ENCODE measurements at places on chromosomes 13 and 19.

GRCh38 chr13:45215392-45216077, 14.7 kb upstream of the KCTD4 start:
- DNase-seq = no peak

DNA sequence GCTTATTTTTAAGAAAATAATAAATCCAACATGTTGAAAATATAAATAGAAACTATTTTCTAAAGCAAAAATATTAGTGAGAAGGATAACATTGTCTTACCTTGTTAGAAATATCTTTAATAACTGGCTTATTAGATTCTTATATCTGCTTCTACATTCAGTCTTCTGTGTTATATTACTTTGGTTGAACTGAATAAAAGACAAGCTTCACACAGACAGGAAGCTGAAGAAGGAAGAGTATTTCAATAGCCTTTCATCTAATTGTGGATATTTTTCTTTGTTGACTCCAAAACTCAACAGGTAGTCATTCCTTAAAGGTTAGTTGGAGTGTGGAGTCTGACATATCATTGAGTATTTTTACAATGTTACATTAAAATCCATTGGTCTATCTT, 10.9 kb downstream of the SETDB2 start:
- DNase-seq = no peak

GRCh38 chr13:39462428-39462827, 140.6 kb downstream of the LHFPL6 start:
- DNase-seq = no peak

GRCh38 chr19:16679811-16680210, 18.9 kb downstream of the TMEM38A start:
- DNase-seq = no peak

DNA sequence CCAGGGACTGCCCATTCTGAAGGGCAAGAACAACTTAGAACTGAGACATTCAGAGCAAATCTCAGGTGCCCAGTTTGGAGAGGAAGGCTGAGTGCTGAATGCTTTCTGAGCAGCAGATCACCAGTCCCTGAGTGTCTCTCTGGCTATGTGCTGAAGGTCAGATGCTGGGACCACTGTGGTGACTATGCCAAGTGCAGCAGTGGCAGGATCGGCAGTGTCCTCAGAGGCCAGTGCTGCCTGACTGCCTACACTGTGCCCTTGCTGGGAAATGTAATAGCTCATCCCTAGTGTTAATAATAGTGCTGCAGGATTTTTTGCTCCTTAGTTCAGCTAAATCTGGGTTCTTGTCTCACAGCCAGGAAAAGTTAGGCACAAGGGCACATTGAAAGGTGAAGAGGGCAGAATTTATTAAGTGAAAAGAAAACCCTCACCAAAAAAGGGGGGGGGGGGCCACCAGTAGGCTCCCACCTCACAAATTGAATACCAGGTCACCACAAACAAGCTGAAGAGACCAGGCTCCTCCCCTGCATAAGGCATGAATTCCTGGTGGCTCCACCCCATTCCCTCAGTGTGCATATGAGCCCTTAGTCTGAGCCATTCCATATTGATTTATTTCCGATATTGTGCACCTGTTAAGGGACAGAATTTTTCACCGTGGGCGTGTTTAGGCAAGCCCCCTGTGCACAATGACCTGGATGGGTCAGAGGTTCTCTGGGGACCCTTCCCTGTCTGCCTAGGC, 18.5 kb downstream of the RFXAP start:
- DNase-seq = no peak

GRCh38 chr19:44648631-44649251, 5.0 kb downstream of the PVR start:
- no peak for DNase-seq

DNA sequence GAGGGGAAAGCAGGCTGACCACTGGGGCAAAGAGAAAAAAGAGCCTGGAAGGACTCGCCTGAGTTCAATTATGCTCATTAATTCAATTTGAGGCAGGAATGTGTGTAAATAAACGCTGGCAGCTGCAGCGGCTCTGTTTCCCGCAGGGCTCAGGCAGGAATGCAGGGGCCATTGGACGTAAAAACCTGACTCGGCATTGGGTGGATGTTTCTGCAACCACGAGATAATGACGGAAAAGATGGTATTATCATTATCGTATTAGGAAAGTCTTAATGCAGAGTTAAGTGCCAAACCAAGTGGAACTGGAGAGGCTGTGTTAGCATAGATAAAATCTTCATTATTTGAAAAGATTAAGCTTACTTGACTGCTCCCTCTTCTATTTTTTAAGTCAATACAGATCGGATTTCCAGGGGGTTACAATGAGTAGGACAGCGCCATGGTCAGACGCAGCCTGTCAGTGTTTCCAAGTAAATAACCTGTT, 169.8 kb downstream of the SHISA2 start:
- no peak for DNase-seq

GRCh38 chr19:44649578-44650145, 6.0 kb downstream of the PVR start:
- no peak for DNase-seq

GRCh38 chr19:821825-822503, at the start of gene PLPPR3:
TSS of gene PLPPR3 (minus strand) at chr19:821955. CDS start at chr19:821559, 396 bp downstream.
- DNase-seq = no peak

- DNase-seq = no peak
These were observed 10.8 kb downstream of the PAK4 start for GRCh38 chr19:39136225-39136940.

DNA sequence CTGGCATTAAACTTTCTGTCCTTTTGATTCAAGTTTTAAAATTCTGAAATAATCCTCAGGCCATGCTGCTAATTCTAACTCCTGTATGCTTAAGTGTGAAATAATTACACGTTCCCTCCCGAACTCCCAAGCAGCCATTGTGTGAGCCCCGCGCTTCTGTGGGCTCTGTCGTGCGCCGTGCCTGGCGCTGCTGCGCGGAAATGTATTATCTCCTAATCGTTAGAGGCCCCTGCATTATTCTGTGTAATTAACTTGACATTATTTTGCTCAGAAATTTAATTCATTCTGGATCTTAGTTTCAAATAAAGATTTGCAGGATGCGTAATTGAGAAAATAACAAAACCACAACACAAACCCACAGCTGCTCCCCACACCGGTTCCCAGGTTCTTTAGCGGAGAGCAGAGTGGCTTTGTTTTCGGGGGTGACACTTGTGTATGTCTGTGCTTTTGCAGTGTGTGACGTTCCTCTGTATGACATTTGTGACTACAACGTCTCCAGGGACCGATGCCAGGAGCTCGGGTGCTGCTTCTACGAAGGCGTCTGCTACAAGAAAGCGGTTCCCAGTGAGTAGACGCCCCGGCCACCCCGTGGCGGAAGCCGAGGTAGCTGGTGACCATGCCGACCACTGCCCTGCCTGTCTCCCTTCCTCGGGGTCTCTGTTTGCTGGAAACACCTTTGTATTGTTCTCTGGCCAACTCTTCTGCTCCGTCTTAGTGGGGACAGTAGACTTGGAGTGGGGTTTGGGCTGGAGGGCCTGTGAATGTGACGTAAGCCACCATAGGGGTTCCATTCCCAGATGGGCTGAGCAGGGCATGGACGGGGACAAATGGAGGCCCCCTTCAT, 7.5 kb downstream of the TEX29 start:
- no peak for DNase-seq

DNA sequence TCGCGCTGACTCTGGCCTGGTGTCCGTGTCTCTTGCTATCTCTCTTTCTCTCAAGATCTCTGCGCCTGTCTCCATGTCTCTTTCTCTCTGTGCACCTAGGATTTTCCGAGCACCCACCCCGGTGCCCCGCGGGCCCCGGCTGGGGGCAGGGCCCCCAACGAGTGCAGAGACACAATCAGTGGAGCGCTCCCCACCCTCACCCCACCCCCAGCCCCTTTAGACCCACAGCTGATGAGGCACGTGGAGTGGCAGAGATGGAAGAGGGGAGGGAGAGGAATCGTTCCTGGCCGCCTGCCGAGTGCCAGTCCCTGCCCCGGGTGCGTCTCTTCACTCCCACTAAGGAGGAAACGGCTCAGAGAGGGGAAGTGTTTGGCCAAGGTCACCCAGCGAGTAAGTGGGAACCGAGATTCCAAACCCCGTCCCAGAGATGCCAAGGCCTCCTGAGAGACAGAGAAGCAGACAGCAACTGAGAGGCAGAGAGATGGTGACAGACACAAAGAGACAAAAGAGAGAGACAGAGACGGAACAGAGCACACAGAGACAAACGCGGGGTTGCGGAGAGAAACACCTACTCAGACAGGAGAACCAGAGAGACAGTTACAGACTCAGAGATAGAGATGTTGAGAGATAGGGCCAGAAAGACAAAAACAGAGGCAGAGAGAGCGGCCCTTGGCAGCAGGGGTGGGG, 626 bp upstream of the BCL3 start:
- no peak for DNase-seq

- DNase-seq = peak; percentile 22
These were observed 297.5 kb downstream of the ENOX1 start for GRCh38 chr13:43489233-43489632.

GRCh38 chr19:45462174-45462573, 5.6 kb upstream of the FOSB start:
- DNase-seq = no peak

GRCh38 chr13:111431206-111431605, 110.8 kb downstream of the TEX29 start:
- no peak for DNase-seq

- no peak for DNase-seq
These were observed 1600.9 kb upstream of the MIR17HG start for GRCh38 chr13:89746554-89746953.

- peak; percentile 40 for DNase-seq
These were observed 15.3 kb downstream of the IZUMO2 start for GRCh38 chr19:50147462-50148423.

All from HFF-Myc (cell line).